ENCODE measurements at places on chromosomes 7 and 10.

DNA sequence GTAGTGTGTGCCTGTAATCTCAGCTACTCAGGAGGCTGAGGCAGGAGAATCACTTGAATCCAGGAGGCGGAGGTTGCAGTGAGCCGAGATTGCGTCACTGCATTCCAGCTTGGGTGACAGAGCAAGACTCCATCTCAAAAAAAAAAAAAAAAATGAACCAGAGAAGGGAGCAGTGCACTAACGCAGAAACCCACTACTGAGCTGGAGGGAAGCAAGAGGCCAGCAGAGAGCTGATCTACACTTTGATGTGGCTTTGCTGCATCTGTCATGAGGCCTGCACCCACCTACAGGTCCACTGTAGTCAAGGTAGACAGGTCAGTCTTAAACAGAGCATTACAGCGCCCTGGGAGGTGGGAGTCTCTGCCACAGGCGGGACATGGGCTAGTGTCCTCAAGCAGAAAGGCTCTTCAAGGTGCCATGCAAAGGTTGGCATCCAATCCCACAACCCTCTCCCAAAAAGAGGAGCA is 30.0 kb downstream of the MAT1A start:
- DNase-seq, result no peak

- no peak for DNase-seq
Observed at GRCh38 chr10:89755374-89755773, 54.0 kb downstream of the KIF20B start.

DNA sequence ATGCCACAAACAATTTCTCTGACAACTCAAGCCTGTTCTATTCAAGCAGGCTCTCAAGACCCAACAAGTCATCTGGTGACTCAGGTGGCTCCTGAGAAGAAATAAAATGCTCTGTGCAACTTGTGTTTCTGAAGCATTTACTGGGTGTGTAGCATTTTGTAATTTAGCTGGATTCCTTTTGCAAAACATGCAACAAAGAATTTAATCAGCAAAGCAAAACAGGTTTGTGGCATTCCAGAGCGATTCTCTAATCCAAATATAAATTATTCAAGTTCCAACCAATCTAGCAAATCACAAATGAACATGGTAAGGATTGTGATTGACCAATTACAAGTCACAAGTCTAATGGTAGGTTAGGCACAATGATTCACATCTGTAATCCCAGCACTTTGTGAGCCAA is 39.8 kb upstream of the C10orf67 start:
- no peak for DNase-seq

DNA sequence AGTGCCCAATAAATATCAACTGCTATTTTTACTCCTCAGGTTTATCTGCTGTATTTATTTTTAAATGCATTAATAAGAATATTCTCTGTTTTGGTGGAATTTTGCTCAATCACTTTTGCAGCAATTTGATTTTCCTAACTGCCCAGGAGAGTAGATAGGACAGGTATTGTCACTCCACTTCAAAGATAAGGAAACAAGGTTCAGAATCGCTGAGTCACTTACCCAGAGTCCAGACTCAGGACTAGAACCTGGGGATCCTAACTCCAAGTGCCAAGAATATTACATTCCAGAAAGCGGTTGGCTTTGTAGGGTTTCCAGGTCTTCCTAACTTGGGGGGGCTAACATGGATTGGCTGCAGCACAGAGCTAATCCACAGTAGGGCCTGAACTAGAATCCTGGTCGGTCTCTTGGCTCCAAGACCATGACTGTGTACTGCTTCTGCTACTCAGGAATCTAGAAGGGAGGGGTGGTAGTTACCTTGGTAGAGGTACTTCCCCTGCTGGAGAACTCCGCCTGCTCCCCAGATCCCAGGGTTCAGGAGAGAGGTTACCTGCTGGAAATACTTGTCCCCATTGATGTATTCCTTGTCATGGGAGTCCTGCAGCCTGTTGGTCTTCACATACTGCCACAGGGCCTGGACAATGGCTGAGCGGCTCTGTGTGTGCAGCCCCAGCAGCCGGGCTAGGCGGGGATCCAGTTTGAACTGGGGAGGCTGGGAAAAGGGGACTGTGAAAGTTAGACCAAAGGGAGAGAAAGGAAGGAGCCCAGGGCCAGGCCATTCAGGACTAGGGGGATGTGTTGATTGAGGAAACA is 7.3 kb downstream of the SMARCD3 start:
- no peak for DNase-seq

DNA sequence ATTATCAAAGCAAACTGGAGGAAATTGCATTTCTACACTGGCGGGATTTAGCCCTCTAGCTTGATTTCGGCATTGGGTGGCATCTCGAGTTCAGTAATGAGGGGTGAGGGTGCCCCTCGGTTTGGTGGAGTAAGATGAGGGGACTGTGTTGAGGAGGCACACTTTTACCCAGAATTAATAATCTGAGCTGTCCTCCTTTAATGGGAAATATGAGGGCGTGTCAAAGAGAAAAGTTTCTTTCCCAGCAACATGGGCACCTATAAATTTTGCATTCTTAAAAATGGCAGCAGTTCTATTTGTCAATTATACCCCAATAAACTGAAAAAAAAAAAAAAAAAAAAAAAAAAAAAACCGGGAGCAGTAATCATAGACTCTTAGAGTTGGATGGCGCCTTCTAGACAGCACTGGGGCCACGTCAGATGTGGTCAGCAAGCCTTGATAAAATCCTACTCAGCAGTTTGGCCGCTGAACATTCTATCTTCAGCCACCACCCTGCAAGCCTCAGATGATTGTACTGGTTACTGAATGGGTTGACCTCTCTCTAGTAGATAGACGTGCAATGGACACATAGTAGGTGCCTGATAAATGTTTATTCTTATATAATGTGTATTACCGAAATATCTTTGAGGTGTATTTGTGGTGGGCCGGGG is 931 bp downstream of the PAPSS2 start:
- peak; percentile 82 for DNase-seq

DNA sequence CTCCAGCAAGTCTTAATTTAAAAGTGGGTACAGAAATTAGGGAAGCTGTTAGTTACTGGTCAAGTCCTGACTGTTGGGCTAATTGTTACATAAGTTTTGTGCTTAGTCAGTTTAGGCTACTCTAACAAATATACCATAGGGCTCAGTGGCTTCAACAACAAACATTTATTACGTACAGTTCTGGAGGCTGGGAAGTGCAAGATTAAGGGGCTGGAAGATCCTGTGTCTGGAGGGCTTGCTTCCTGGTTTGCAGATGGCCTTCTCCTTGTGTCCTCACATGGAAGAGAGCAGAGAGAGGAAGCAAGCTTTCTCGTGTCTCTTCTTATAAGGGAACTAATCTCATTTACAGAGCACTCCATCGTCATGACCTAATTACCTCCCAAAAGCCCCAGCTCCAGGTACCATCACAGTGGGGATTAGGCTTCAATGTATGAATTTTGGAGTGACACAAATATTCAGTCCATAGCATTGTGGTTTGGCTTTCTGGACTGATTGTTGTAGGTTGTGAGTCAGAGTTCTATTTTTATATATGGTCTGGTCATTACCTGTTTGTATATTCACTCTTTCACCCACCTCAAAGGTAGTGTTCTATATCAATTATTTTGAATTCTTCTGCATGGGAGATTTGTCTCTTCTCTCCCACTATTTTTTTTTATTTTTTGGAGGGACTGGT is 17.1 kb downstream of the ST7 start:
- no peak for DNase-seq
